ENCODE measurements at places on chromosomes 6 and 20. TPM values are rescaled to one million over a fixed set of nuclear protein-coding genes. Genes with fewer than 3 reads are reported as not detected.

The MAFB gene
- 0.64 TPM for total RNA-seq

The HLA-DOA gene
- total RNA-seq, result not detected

The FRK gene
- 0.43 TPM for total RNA-seq

The HRH3 gene
- total RNA-seq, result not detected

- DNase-seq, result peak; percentile 88
Observed at GRCh38 chr20:17910828-17911294, 57.7 kb downstream of the SNX5 start.

DNA sequence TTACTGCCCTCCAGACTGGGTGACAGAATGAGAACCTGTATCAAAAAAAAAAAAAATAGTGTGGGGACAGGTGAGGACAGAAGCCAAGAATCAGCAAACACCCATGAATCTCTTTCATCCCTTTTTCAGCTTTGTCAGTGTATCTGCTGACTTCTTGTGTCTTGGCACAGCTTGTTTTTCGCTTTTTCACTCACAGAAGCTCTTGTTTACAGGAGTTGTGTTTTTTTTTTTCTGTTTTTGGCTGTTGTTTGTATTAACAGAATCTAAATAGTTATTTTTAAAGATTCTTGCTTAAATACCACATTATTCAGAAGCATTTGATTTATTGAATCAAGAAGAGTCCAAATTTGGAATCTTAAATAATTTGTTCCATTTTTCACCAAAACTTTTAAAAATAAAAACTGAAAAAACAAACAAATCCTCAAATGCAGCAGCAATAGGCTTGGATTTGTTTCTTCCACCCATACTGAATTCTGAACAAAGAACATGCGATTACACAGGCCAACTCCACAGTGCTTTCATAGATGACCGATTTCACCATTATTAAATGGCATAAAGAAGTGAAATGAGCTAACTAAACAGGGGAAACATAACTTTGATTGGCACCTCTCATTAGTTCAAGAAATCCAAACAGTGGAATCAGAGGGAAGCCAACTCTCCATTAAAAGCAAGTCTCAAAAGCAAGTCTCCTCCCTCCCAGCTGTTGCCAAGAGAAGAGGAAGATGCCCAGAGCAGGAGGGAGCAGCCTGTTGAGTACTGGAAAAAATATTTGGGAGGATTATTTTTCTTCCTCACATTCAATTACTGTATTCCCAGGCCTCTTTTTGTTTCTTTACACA, 27.2 kb upstream of the GPR63 start:
- DNase-seq, result no peak

DNA sequence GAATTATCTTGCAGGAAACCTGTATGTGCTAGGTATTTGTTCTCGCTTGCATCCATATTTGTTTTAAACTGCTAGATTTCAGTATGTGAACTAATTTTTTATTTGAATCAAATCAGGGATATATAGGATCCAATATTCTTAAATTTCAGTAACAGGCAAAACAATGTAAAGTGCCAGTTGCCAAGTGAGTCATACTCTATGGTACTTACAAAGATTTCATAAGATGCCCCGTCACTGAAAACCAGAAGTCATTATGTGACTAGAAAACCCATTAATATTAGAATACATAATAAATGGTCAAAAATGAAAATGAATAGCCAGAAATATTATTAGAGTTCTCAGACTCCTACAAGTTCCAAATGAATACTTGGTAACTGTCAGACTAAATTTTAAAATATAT, 481.2 kb downstream of the TFAP2A start:
- DNase-seq, result no peak
